ENCODE measurements at places on chromosomes 12 and 14.

DNA sequence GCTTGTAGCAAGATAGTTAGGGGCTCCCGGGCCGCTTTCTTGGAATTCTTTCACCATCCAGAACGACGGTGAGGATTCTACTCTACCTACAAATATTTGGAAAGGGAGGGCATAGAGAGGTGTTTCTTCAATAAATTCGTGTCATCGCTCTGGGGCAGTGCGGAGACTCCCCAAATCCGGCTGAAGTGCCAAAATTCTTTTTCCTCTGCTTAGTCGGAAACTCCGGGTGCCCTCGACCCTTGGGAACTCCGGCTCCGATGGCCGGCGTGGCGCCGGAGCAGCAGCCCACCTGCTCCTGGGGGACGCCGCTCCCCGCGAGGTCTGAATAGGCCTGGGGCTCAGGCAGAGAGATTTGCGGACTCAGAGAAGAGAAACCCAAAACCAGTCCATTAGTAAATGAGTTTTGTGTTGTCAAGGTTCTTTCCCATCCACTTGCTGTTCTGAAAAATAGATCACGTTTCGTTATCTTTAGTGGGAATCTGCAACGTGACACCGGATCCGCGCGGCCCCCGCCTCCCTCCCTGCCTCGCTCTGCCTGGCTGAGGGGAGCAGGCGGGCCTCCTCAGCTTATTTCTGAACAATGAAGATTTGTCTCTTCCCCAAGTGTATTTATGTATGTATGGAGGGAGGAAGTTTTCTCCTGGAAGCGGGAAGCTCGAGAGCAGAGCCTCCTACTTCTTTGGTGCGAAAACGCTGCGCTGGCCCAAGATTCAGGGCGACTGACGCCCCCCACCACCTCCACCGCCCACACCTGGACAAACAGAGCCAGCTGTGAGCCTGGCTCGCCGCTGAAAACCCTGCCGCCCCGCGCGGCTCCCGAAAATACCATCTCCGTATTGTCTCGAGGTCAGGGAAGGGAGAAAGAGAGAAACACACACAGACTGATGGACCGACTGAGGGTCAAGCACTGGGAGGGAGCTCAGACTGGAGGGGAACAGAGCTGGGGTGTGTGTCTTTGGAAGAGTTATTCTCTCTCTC, 3.7 kb upstream of the SIX1 start:
- DNase-seq: no peak

GRCh38 chr14:78836777-78837176, 666.6 kb downstream of the NRXN3 start:
- peak; percentile 29 for DNase-seq

DNA sequence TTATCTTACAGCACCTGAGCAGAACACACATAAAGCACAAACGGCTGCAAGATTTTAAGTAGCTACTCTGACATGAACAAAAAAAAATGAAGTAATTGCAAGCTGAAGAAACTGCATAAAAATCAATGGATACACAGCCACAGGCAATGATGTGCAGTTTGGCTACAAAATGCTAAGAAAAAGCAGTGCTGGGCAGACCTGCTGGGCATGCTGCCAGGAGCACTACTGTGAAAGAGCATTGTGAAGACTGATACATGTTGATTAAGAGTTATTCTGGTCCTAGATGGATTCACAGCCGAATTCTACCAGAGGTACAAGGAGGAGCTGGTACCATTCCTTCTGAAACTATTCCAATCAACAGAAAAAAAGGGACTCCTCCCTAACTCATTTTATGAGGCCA, 20.1 kb upstream of the RTN1 start:
- no peak for DNase-seq

GRCh38 chr12:7712841-7713442, 1.7 kb downstream of the DPPA3 start:
- DNase-seq: no peak

GRCh38 chr14:91613459-91614112, 103.5 kb upstream of the PPP4R3A start:
- DNase-seq: no peak

GRCh38 chr14:28130610-28131284, 635.8 kb upstream of the FOXG1 start:
- DNase-seq: no peak

GRCh38 chr14:92512807-92513203, 776 bp upstream of the RIN3 start:
- DNase-seq: no peak

DNA sequence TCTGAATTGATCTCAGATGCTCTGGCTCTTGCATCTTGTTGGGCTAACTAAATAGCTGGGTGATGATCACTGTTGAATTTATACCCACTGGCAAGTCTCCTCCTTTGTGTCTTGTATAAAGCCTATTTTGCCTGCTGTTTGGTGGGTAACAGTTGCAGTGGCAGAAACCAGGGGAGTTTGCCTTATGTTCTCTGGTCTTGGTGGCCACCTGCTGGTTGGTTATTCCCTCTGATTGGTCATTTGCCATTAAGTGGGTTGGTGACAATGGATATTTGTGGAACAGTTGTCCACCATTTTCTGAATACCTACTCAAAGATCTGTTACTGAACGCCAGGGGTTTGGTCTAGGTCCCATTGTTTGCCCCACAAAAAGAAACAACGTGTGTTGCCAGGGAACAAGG, 52.1 kb downstream of the AVPR1A start:
- DNase-seq: no peak
